ENCODE measurements at places on chromosomes 12 and 14. TPM values are rescaled to one million over a fixed set of nuclear protein-coding genes. Genes with fewer than 3 reads are reported as not detected.

- DNase-seq: no peak
These were observed 308.0 kb upstream of the SFSWAP start for GRCh38 chr12:131402781-131403396.

- DNase-seq: peak; percentile 86
These were observed 2.0 kb downstream of the ADCY6 start for GRCh38 chr12:48786591-48787544.

DNA sequence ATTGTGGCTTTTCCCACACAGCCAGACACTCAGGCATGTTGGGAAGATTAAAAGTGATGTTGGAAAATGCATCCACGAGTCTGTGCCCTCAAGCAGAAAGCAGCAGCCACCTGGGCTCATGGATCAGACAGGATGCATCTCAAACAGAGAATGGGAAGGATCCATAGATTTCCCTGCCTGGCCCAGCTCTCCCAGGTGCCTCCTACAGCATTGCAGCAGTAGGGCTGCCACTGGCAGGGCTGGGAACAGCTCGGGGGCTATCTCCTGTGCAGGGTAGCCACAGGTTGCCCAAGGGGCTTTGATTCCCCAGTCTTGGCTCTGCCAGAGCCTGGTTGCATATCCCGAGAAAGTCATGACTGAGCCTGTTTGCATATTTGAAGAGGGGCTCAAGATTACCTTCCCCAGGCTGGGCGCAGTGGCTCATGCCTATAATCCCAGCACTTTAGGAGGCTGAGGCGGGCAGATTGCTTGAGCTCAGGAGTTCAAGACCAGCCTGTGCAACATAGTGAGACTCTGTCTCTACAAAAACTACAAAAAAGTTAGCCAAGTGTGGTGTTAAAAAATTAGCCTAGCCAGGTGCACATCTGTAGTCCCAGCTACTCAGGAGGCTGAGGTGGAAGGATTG lies 19.5 kb downstream of the C14orf132 start:
- DNase-seq: peak; percentile 5

- peak; percentile 92 for DNase-seq
These were observed 143.4 kb upstream of the C14orf180 start for GRCh38 chr14:104436047-104436591.

GRCh38 chr12:110677206-110677911 lies 11.6 kb downstream of the HVCN1 start:
- no peak for DNase-seq

GRCh38 chr12:78406828-78407227 lies 457.7 kb upstream of the SYT1 start:
- no peak for DNase-seq

GRCh38 chr14:103472939-103473338 lies 49.7 kb downstream of the CKB start:
- DNase-seq: no peak

- no peak for DNase-seq
These were observed 82.8 kb upstream of the SINHCAF start for GRCh38 chr12:31408763-31409162.

Gene RTN1
- 0.62 TPM for polyA plus RNA-seq

Gene CLEC1B
- not detected for polyA plus RNA-seq

Gene OTUB2
- 0.50 TPM for polyA plus RNA-seq

Gene IQSEC3
- polyA plus RNA-seq: 0.29 TPM

Gene TAS2R20
- polyA plus RNA-seq: 0.27 TPM

Gene RD3L
- polyA plus RNA-seq: 41.5 TPM

Gene PZP
- polyA plus RNA-seq: 0.42 TPM

Gene FOXG1
- polyA plus RNA-seq: not detected
